Naive thymus-derived CD4-positive, alpha-beta T cell (primary cell): ENCODE measurements at places on chromosomes 4 and X.

- no peak for DNase-seq
These were observed 39.3 kb downstream of the EVC start for GRCh38 chr4:5750052-5750945.

GRCh38 chr4:7075962-7076695, 8.3 kb upstream of the GRPEL1 start:
- no peak for DNase-seq

DNA sequence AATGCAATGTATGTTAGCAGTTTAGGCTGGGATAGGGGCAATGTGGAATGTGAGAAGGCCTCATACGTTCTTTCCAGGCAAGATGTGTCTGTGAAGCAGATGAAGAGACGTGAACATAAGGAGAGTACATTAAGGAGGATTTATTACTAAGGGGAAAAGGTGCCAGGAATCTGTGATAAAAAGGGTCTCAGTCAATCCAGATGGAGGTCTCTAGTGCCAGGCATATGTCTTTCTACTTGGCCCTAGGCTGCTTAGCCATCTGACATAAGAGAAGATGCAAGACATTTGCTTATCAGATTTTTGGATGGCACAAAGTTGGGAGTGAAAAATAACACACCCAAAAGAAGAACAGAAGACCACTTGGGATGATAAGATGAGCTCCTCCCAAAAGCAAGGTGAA, 93.0 kb upstream of the PRKG2 start:
- no peak for DNase-seq

DNA sequence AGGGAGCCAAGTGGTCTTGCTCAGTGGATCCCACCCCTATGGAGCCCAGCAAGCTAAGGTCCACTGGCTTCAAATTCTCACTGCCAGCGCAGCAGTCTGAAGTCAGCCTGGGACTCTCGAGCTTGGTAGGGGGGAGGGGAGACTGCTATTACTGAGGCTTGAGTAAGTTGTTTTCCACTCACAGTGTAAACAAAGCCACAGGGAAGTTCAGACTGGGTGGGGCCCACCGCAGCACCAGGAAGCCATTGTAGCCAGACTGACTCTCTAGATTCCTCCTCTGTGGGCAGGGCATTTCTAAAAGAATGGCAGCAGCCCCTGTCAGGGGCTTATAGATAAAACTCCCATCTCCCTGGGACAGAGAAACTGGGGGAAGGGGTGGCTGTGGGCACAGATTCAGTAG, 721.0 kb upstream of the NDST4 start:
- no peak for DNase-seq

DNA sequence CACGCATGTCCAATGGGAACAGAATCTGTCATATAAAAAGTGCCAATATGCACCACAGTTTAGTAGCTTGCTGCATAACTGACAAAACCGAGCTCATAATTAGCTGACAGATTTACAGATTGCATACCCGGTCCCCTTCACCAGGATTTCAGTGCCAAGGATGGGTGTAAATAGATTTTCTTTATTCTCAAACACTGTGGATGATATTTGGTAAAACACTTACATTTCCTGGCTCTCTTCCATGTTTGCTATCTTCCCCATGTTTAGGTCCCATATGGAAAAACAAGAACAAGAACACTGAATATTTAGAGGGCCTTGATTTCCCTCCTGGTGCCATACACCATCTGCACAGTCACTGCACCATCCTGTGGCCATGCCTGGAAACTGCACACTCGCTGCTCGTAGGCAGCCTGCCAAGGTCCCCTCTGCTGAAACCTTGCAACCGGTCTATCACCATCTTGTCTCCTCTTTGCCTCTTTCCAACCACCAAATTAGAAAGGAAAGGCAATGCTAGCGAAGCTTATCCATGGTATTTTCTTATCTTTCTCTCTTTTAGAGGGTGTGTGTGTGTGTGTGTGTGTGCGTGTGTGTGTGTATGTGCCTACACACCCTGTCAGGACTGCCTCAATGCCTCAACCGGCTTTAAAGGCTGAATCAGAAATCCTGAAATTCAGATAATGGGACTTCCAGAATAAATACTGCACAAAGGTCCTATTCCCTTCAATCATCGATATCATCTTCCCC, 124.2 kb upstream of the MBNL3 start:
- peak; percentile 7 for DNase-seq
